T-cell (primary cell): ENCODE measurements at places on chromosomes 5 and 9. TPM values are rescaled to one million over a fixed set of nuclear protein-coding genes. Genes with fewer than 3 reads are reported as not detected.

The GDNF gene
- total RNA-seq: not detected

The LCN12 gene
- 1.7 TPM for total RNA-seq

The LCNL1 gene
- total RNA-seq: 1.3 TPM

The SLC46A2 gene
- not detected for total RNA-seq

The DMRT3 gene
- not detected for total RNA-seq

The SNCB gene
- total RNA-seq: not detected
